Activated naive CD8-positive, alpha-beta T cell treated with anti-CD3 and anti-CD28 coated beads for 36 hours (primary cell): ENCODE measurements at places on chromosomes 7 and 10. TPM values are rescaled to one million over a fixed set of nuclear protein-coding genes. Genes with fewer than 3 reads are reported as not detected.

- no peak for DNase-seq
Observed at GRCh38 chr10:10489805-10490571, 527.7 kb upstream of the CELF2 start.

DNA sequence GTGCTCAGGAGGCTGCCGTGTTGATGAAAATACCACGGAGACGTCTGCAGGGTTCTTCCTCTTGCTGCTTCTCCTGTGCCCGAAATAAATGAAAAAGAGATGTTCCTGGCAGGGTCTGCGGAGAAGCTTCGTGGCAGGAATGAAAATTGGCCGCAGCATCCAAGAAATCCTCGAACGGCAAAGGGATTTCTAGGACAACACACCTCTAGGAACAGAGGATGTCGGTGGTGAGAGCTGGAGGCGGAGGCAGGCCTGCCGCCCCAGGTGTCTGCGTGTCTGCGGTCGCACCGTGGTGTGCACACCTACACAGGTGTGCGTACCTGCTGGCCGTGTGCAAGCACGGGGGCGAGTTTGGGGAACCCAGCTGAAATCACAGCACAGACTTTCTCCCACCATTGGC lies 43.4 kb downstream of the TMEM130 start:
- no peak for DNase-seq

DNA sequence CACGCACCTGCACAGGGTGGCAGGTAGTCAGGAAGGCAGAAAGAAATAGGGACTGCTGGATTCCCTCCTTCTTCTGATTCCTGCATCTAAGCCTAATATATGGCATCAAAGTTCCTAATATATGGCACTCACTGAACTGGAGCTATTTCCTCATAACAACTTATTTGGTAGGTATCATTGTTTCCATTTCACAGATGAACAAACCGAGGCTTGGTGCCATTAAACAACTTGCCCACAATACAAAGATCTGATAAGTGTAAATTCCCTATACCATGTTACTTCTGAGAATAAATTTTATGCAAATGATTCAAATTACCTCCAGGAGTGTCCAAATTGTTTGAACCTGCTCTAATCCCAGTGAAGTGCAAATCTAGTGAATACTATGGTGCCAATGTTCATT lies 2.1 kb upstream of the FAM171A1 start:
- DNase-seq, result no peak

- no peak for DNase-seq
Observed at GRCh38 chr10:95809370-95810197, 53.6 kb downstream of the ENTPD1 start.

- DNase-seq, result no peak
Observed at GRCh38 chr10:89633484-89633883, 11.6 kb downstream of the PANK1 start.

- no peak for DNase-seq
Observed at GRCh38 chr10:133616371-133617130, 10.0 kb downstream of the FRG2B start.

GRCh38 chr10:97788552-97789442 lies 17.0 kb upstream of the SFRP5 start:
- DNase-seq, result no peak

MOGAT3 gene
- not detected for total RNA-seq
